Suppressor macrophage treated with lipopolysaccharide for 1 hour (primary cell): ENCODE measurements at places on chromosomes 3 and 15.

GRCh38 chr15:68552344-68552743, 26.4 kb upstream of the CORO2B start:
- no peak for DNase-seq

DNA sequence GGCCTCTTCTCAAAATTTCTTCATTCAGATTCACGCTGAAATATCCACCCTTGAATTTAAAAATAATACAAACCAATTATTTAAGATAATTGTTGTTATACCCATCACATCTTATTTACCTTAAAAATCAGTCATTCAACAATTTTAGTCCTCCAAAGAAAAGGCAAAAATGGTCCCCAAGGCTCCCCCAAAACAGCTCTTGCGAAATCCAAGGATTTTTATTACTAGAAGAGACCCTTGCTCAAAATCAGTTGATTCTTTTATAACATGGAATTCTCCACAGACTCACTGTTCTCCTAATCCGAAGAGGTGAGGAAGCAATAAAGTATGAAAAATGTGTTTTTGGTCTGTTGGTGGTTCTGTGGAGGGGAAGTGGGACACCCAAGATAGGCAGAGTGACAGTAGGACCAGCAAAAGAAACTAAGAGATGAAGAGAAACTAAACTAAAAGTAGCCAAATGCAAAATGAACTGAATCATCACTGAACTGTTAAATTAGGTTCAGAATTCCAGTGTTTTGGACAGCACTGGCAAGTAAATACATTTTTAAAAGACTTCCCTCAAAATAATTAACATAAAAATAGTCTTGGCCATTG, 19.1 kb upstream of the PLCH1 start:
- no peak for DNase-seq

DNA sequence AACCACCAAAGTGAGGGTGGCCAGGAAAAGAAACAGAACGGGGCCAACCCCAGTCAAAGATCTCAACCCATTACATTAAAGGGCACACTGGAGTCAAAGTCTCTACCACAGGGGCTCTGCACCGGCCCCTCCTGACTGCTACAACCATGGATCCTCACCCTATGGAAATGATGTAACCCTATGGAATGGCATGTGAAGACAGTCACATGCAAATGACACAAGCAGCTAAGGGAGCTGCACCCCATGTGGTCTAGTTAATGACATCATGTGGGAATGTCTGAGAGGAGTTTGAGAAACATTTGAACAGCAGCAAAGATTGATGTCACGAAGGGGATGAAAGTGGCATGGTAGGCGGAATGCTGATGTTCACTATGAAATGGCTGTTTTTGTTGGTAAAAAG, 298.2 kb upstream of the SLCO3A1 start:
- peak; percentile 52 for DNase-seq

GRCh38 chr3:60431599-60431958, 819.7 kb downstream of the FHIT start:
- no peak for DNase-seq

DNA sequence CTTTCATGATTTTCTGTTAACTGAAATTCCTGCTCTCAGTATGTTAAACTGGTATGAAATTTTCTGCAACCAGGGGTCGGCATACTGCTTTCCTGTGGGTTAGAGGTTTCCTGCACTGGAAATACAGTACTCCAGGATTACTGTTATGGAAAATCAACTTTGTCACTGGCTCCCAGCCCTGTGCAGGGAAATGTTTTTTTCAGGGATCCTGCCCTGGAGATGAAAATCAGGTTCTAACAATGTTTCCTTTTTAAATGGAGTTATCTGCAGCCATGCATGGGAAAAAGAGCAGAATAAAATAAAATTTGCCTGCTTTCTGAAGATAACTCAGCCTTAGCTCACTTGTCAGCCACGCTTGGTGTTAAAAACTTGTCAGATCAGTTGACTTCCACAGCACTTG, 220.4 kb downstream of the IL5RA start:
- DNase-seq = no peak

DNA sequence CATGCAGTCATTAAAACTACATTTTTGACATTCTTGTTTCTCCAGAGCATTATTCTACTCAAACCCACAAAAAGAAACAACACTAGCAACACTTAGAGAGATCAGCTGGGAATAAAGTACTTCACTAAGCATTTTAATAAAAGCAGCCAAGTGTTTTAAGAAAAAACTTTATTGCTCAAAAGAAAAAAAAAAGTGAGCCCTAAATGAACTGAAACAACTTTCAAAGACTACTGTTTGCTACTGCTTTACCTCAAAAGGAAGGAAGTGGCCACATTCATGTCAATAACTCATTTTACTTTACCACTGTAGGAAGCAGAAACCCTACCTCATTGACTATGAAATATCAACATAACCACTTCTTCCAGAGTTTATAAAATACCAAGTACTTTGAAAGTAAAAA, 91.3 kb downstream of the UACA start:
- no peak for DNase-seq

DNA sequence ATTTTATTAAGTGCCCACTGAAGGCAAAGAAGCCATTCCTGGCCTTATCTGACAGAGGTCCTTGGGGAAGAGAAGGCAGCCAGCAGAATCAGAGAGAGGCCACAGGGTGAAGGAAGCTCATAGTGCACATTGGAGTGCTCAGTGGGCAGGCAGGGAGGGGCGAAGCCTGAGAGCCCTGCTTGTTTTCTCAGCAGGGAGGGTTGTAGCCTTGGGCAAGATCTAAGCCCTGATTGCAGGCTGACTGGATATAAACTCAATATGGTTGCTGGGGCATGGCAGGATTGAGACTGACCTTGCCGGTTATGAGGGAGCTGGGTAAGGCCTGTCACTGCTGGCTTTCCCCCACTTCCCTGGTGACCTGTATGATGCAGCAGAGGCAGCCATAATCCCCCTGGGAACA, 7.5 kb upstream of the IGSF11 start:
- no peak for DNase-seq

GRCh38 chr3:36876181-36876936, 68.5 kb downstream of the TRANK1 start:
- DNase-seq = peak; percentile 54

DNA sequence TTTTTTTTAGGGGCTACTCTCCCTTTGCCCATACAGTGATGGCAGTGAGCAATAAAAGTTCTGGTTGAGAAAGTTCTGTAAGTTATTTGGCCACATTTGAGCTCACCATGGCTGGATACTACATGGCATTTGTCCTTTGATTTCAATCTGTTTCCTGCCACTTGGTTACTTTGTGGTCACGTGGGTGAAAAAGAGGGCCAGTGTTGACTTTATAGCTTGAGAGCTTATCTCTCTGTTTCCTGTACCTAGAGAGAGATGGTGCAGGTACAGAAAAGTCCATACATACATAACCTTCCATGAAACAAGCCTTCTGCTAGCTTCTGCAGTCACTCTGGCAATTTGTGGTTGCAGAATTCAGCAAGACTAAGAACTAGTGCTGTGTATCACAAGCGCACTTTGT, 23.4 kb upstream of the MECOM start:
- DNase-seq = no peak

- no peak for DNase-seq
Observed at GRCh38 chr15:32838338-32838737, 120.5 kb downstream of the GREM1 start.

GRCh38 chr3:186220365-186220764, 111.5 kb upstream of the ETV5 start:
- no peak for DNase-seq

DNA sequence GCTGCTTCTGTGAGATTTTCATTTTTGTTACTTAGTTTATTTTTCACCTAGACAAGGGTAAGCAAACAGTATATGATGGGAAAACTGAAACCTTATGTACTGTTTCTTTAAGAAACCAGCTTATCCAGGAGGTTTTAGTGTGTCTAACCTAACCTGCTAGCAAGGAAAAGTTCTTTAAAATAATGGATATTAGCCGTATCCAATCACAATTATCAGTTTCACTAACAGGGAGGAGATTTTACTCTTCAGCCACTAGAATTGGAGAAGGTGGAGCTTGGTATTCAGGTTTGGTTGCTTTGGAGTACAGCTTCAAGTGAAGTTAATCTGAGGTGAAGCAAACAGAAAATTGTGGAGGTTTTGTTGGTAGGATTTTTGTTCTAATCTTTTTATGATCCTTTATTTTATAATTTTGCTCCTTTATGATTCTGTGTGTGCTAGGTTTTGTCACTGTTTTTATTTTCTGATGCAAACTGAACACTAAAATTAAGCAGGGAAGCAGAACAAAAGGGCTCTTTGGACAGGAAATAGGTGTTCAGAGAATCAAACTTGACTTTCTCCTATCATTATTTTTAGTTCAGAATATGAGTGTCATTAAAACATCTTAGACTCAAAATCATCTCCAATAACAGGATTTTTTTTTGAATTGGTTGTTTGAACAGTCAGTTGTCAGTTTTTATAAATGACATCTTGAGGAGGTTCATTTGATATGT, 13.0 kb downstream of the ZFAND6 start:
- peak; percentile 80 for DNase-seq

- no peak for DNase-seq
Observed at GRCh38 chr3:59341459-59341858, 291.6 kb upstream of the CFAP20DC start.

DNA sequence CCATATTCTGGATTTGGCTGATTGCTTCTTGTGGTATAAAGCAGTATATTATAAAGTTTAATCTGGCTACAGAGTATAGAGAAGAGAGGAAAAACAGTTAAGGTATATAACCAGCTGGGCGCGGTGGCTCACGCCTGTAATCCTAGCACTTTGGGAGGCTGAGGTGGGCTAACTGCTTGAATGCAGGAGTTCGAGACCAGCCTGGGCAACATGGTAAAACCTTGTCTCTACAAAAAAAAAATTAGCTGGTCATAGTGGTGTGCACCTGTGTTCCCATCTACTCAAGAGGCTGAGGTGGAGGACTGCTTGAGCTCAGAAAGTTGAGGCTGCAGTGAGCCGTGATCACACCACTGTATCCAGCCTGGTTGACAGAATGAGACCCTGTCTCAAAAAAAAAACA, 7.3 kb downstream of the SLC12A6 start:
- DNase-seq = no peak

DNA sequence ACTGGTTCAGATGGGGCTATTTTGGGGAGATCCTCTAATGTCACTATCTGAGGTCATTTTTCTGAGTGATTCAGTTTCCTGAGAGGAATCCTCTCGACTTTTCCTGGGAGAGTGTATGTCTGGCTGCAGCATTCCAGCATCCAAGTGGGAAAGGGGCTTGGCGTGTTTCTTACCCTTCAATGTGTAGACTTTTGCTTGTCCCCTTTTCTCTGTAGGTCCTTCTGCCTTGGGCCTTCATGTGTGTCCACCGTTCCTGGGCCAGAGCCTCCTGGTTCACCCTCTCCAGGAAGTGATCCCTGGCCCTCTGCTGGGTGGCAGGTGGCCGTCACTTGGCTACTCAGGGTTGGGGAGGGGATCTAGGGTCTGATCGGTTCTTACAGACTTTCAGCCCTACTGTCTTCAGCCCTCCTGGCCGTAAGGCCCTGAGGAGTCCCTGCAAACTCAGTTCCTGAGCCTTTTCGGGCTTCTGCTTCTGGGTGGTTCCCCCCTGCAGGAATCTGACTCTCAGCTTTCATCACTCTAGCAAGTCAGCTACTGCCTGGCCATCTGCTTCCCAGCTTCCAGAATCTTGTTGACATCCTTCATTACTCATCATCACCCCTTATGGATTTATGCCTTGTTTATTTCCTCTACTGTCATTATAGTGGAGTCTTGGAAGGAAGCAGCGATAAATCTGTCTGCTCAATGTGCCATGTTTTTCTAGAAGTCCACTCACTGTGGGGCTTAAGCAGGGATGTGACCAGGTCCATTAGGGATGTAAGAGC, 36.5 kb downstream of the GOLGA6L10 start:
- no peak for DNase-seq
